ENCODE measurements at places on chromosomes 5 and 9.

DNA sequence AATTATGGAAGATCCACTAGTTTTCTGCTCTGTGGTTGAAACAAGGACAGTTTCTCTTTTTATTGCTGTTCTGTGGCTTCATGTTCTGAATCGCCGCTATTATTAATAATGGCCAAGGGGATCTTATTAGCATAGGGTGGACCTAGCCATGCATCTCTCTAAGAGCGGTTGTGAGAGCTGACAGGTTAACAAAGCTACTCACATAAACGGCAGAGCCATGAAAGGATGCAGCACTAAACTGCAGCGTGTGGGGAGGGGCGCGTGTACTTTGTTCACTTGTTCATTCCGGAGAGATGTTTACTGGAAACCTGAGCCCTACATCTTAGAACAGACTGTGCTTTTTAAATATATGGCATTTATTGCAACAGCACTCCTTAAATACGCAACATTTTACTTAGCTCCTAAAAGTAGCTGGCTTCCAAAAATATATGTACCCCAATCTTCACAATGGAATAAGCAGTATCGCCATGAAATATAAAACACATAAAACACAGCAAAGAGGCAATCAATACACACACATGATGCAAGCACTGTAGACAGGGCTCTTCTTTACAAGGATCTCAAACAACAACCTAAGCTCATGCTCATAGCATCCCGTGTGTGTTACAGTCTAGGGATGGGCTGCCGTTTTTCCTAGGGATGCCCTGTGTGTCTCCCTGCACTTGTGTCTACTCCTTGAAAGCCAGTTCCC lies 424.6 kb downstream of the MED10 start:
- no peak for DNase-seq

DNA sequence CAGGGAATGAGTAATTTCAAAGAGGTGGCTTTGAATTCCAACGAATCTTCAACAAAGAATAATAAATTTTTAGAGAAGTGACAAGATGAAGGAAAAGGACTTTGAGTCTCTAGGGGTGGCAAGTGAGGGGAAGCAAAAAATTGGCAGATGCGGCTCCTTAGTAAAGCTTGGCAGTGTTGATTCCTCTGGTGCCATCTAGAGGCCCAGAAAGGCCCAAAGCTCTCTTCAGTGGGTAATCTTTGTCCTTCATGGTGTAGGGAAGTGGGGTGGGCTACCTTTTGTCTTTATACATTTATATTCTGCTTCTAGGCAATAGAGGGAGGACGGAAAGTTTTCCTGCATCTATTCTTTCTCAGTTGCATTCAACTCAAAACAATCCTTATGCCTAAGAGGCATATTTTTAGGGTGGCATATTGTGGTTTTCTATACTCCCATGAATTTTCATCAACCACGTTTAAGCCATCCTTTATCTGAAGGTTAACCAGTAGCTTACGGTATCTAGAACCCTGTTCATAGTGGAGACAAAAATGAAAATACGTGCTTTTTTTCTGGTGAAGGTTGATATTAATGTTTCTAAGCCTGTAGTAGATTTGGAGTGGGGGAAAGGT lies 17.5 kb upstream of the ROPN1L start:
- DNase-seq: no peak

DNA sequence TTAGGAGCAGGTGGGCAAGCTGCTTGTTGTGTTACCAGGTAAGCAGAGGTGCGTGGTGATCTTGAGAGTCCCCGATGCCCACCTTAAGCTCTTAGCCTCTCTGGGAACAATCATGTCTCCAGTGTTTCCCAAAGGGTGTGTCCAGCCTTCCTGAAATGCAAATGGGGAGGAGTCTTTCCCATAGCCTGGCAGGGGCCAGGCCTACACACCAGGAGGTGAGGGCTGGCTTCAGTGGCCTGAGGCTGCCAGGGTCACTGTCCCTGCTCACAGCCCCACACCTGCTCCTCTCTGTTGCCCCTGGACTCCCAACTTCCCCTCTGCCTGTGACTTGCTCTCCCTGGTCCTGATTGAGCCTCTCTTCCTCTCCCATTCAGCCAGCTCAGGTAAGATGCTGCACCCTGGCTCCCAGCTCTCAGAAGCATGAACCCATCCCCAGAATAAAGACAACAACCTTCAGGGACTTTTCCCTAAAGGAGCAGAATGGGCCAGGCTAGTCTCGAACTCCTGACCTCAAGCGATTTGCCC lies 65.7 kb upstream of the PHYKPL start:
- DNase-seq: no peak

GRCh38 chr9:30075451-30076199 lies 2308.8 kb upstream of the ACO1 start:
- peak; percentile 29 for DNase-seq

All from activated naive CD4-positive, alpha-beta T cell treated with anti-CD3 and anti-CD28 coated beads, Interleukin-2, amount 50 U/mL, for 16 hours (primary cell).